ENCODE measurements at places on chromosomes 4 and X.

GRCh38 chr4:174099712-174100111 is 183.8 kb downstream of the FBXO8 start:
- DNase-seq: no peak

GRCh38 chr4:8427761-8428287 is 12.7 kb downstream of the ACOX3 start:
- DNase-seq: peak; percentile 69

DNA sequence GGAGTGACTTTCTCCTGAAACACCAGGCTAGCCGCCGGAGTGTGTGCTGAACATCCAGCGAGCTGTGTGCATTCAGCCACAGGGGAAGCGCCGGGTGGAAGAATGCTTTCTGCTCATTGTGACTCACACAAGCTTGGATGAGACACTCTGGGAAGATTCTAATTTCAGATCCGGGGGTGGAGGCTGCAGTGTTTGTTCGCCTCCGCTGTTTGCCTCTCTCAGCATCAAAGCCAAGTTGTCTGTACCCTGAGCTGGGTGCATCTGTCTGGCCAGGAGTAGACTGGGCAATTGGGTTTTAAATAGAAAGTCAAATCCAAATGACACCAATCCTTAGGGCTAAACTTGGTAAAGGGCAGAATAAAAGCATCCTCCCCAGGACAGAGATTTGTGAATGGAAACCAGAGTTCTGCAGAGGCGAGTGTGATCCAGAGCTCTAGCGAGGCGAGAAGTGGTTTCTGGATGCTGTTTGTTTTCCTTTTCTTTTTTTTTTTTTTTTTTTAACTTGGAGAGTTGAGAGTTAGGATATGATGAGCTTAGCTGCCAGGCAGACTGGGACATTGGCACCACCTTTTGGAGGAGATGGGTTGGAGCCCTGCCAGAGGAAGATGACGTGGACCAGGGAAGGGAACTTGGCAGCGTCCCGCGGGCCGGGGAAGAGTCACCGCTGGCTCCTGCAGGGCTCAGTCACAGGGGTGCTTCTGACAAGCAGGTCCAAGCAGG is 196.0 kb upstream of the PSAPL1 start:
- DNase-seq: peak; percentile 91

DNA sequence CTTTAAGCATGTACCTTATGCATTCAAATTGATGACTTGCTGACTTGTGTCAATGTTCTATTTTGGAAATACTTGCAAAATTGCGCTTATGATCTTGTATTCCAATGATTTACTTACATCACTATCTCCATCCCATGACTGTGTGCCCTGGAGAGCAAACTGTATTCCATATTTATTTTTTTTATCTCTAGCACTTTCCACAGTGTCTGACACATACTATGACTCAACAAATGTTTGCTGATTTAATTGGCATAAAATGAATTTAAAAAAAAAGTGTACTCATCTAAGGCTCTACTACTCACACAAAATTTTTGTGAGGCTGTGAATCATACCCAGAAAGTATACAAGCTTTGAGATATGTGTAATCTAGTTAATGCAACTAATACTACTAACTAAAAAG is 1066.8 kb upstream of the ADGRL3 start:
- DNase-seq: no peak

DNA sequence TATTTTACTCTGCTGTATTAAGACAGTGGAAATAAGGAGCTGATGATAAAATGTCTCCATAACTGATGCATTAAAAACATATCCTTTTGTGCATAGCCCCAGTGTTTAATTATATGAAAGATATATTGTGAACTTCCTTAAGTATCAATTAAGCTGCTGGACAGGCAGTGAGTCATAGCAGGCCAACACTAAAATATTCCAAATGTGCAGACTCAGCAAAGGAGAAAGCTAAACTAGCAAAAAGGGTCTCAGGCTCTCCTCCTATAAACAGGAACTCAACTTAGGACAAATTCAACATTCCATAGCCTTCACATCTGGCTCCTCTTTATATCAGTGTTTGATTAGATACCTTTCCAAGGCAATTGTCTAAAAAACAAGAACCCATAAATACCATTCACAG is 15.6 kb downstream of the TNMD start:
- DNase-seq: no peak

GRCh38 chr4:56637791-56638190 is 43.3 kb downstream of the HOPX start:
- DNase-seq: no peak

DNA sequence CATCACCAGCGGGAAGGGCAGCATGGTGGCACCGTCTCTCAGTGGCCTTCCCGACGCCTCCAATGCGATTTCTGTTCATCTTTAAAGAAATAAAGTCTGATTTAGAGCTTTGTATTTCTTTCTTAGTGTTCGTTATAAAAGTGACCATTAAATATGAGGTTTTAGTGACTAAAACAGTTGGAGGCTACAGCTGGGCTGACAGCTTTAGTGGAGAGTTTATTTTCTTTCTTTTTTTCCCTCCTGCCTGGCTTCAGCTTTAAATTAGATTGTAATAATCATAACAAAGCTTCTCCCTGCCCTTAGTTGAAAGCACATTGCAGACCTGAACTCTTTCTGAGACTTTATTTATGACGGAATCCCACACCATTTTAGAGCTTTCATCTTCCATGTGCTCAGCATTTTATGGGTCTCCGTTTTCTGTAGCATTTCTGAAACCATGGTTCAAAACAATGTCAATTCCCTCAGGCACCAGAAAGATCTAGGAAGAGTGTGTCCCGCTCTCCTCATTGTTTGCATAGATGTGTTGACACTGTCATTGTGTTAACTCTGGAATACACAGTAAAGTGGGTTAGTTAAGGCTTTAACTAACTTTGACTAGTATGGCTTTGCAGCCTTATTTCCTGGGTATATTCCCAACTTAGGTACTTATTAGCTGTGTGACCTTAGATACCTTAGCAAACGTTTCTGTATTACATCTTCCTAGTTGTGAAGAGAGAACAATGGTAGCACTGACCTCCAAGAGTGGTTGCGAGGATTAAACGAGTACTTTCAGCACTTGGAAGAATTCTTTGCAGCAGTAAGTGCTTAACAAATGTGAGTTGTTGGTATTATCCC is 97.4 kb upstream of the PGRMC2 start:
- DNase-seq: no peak

All from GM03348 (cell line).